Cerebellum (tissue), 4 donors: ENCODE measurements at places on chromosomes 7 and 10. TPM values are rescaled to one million over a fixed set of nuclear protein-coding genes. Genes with fewer than 3 reads are reported as not detected.

- no peak for DNase-seq
Observed at GRCh38 chr7:30475580-30475979, 3.0 kb downstream of the NOD1 start.

Gene SPDYE1
- 0.09 TPM for total RNA-seq

DNA sequence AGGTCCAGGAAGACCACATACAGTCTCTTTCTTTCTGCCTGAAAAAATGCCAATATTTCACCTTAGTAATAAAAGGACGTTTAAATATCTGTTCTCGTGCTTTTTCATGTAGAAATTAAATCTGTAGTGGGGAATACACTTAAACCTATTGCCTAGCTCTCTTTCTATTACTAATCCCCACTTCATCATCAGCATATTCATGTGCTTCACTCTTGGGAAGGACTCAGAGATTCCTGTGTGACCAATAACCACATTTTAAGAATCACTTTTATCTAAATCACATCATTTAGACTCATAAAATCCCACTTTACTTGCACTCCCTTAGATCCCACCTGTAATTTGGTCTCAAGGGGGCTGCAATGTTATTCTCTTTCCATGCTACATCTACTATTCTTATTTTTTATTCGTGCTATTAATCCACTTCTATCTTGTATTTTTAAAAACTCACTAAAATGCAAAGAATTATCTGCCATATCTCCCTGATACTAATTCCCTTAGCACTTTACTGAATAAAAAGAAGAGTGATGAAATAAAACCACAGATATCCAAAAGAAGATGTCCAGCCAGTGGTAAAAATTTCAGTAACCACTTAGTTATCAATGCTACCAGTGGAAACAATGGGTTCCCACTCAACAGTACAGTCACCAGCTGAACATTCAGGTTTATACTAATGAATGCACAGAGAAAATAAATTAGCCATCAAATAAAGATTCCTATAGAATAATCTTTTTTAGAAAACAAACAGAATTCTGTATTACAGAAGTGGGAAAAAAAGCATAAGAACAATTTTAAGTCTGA, 102.1 kb downstream of the PPP1R17 start:
- DNase-seq: no peak

DNA sequence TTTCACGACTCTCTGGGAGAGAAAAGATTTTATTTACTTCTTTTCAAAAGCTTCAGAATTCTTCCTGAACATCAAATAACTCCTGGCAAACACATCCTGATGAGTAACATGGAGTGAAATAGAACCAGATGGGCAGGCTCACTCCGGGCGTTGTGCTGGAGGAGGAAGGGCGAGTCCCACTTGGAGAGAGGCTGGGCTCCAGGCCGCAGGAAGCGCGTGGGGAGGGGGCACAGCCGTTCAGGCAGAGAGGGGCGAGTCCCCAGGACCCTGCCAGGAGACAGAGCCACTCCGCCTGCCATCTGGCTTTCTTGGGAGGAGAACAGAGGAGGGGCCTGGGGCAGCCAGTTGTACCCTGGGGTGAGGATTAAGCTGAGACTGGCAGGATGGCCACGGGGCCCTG, 265.9 kb upstream of the ZMIZ1 start:
- DNase-seq: no peak

DNA sequence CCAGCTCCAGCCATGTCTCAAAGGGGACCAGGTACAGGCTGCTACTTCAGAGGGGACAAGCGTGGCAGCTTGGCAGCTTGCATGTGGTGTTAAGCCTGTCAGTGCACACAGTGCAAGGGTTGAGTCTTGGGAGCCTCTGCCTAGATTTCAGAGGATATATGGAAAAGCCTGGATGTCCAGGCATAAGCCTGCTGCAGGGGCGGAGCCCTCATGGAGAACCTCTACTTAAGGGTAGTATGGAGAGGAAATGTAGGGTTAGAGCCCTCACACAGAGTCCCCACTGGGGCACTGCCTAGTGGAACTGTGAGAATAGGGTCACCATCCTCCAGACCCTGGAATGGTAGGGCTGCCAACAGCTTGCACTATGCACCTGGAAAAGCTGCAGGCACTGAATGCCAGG, 7.7 kb upstream of the NT5C3A start:
- DNase-seq: no peak

DNA sequence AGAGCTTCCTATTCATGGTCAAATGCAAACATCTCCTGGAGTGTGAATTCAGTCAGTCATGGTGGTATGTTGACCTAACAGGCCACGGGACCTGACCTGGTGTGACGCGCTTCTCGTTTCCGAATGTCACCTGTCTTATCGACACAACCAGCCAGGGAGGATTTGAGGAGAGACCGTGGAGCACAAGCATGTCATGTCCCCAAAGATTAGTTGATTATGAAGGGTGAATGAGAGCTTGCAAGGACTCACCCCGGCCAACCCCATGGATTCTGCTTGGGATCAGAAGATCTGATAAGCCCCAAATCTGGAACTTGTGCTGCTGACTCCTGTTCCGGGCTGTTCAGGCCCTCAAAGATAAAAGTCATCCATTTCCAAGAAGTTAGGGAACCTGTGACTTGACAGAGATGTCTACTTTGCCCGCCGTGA, 10.5 kb downstream of the ADRA2A start:
- DNase-seq: no peak

DNA sequence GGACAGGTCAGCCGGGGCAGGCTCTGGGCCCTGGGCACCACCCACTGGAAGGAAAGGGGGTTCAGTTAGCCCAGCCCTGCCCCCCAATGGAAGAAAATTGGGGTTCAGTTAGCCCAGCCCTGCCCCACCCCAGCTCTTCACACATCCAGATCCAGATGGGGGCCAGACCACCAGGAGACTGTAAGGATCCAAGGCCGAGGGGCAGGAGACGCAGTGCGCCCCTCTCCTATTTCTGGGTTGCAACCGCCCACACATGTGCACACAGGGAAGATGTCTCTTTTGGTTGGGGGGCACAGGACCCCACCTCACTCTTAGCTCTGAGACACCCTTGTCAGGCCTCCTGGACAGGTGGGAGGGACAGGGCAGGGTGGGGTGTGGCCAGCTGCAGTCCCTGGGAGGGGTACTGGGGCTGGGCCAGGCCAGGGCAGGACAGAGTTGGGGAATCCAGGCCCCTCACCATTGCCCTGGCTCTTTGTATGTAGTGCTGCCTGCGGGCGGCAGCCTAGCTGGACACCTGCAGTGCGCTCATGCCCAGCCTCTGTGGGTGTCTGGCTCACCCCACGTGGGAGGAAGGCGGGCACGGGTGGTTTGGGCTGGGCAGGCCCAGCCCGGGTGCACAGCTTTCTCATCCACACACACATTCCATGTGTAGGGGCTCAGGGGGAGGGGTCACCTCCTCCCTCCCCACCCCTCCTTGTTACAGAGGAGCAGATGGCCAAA, 141.2 kb downstream of the LHPP start:
- no peak for DNase-seq

- DNase-seq: no peak
Observed at GRCh38 chr10:133042061-133042460, 45.7 kb upstream of the ADGRA1 start.

- DNase-seq: no peak
Observed at GRCh38 chr7:91598791-91599190, 281.7 kb downstream of the MTERF1 start.

Gene LBX1
- 1.6 TPM for total RNA-seq

Gene SLC39A12
- total RNA-seq: 0.54 TPM

- peak; percentile 2 for DNase-seq
Observed at GRCh38 chr10:93630625-93631557, 18.6 kb downstream of the PDE6C start.

Gene OPN1SW
- 0.45 TPM for total RNA-seq

GRCh38 chr10:17076626-17077345, 52.8 kb downstream of the CUBN start:
- DNase-seq: no peak

DNA sequence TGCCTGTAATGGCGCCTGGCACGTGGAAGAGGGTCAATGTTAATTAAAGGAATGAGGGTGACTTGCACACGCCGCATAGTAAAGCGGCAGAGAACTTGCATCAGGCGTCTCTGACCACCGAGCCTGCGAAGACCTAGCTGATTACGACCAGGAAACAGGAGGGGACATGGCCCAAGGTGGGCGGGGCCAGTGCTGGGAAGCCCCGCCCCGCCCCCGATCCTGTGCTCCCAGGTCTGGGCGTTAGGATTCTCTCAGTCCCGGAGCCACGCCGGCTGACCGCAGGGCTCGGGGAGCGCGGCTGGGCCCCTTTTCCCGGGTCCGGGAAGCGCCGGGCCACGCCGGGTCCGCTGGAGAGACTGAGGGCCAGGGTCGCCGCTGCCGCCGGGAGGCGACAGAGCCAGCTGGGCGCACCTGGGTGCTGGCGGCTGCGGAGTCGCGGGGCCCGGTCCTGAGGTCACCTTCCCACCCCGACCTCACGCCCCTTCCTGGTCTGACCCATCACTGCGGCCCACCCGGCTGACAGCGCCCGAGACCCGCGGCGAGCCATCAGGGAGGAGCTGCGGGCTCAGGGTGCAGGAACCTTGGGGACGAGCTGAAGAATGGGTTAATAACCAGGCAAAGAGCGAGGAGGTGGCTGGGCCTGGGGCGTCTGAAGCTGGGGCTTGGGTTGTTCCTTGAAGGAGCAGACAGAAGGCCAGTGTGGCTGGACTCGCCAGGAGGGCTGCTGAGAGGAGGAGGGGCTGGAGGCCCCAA, 23.0 kb upstream of the GRID1 start:
- DNase-seq: no peak

DNA sequence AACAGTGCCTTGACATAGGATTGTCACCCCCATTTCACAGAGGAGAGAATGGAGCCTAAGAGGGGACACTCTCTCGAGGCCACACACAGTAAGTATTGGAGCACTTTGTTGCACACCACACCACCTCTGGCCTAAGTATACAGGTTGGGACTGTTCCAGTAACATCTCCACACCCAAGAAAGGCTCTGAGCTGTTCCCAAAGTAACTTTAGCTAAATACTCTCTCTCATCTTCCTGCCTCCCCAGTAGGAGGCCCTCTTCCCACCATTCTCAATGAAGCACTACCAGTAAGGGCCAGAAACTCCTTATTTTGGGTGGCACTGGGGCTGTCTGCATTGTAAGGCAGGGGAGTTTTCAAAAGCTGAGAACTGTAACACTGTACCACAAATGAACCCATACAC, 189.5 kb downstream of the ZNF438 start:
- DNase-seq: no peak

GRCh38 chr10:108052981-108053380, 888.5 kb upstream of the SORCS1 start:
- no peak for DNase-seq

Gene C10orf105
- 1.00 TPM for total RNA-seq

Gene SFXN3
- 47.7 TPM for total RNA-seq

DNA sequence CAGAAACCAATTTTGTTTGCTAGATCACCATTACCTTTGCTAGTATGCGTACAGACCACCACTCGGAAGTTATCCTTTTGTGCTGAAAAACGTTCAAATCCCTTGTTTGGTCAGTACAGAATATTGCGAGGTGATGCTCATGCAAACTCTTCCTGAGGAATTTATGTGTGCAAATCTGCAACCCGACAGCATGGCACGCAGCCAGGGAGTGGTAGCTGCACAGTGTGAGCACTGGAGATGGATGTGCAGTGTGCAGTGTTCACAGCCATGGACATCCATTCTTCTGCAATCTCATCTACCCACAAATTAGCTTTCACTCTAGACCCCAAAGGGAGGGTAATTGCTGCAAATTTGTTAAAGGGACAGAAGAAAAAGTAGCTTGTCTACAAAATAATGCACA, 72.2 kb downstream of the CACUL1 start:
- DNase-seq: no peak

Gene EIF5AL1
- 0.09 TPM for total RNA-seq

Gene ABCC2
- total RNA-seq: 0.73 TPM

Gene MOGAT3
- not detected for total RNA-seq

Gene LRRC4
- 21.4 TPM for total RNA-seq

GRCh38 chr10:74983383-74983782, 128.1 kb upstream of the SAMD8 start:
- DNase-seq: no peak

- DNase-seq: no peak
Observed at GRCh38 chr10:130233426-130233825, 97.2 kb downstream of the GLRX3 start.

- DNase-seq: peak; percentile 50
Observed at GRCh38 chr10:7819121-7819460, 786 bp downstream of the TAF3 start.

DNA sequence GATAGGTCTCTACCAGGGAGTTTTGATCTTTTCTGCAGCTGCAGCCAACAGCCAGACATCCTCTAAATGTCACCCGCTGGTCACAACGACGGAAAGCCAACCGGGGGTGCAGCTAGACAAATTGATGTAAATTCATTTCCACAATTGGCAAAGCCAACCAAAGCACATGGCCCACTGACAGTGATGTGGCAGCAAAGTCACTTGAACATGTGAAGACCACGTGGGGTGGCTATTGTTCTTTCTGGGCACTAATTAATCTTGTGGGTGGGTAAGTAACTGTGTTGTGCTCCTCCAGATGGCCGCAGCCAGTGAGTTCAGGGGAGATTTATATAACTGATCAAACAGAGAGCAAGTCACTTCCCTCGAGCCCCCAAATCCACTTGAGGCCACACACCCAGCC, 354.1 kb downstream of the ANKRD30A start:
- DNase-seq: no peak

- DNase-seq: no peak
Observed at GRCh38 chr7:137987968-137988367, 13.9 kb downstream of the CREB3L2 start.

- DNase-seq: no peak
Observed at GRCh38 chr10:96889415-96890171, 57.5 kb downstream of the LCOR start.

Gene FZD1
- 14.8 TPM for total RNA-seq

- no peak for DNase-seq
Observed at GRCh38 chr7:143811-144453, 48.4 kb upstream of the FAM20C start.

- DNase-seq: no peak
Observed at GRCh38 chr7:37068902-37069301, 344.6 kb upstream of the AOAH start.

Gene FEZF1
- not detected for total RNA-seq

GRCh38 chr7:55022002-55022985, 3.5 kb downstream of the EGFR start:
- DNase-seq: no peak

GRCh38 chr7:131533151-131533559, 23.3 kb downstream of the PODXL start:
- DNase-seq: no peak

GRCh38 chr10:77844713-77845445, 81.7 kb downstream of the DLG5 start:
- no peak for DNase-seq
